ENCODE measurements at places on chromosomes 11 and 22.

GRCh38 chr11:108586600-108586999, 7.0 kb downstream of the EXPH5 start:
- no peak for DNase-seq

DNA sequence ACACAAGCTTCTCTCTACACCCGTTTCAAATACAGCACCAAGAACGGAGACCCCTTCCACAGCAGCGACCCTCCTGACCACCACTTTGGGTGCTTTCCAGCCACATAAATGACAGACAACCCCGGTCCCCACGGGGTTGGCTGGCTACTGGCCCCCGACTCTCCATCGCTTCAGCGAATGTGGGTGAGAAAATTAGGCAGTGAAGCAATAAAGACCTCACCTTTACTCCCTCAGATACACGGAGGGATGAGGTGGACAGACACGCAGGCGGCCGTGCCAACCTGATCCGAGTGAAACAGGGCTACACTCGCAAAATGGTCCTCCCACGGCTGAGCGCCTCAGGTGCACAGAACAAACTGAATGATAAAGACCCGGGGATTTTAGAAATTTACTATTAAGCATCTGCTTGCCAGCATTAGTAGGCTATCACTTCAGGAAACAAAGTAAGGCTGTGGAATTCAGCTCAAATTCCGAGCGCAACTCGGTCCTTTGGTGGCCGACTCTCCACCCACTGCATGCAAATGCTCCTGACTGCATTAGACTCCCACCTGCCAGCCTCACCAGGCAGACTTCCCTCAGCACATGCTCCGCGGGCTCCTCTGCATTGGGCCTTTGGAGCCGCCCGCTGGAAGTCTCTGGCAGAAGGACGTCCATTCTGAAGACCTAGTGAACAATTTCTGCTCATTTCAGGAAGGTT, 12.8 kb upstream of the EFCAB6 start:
- no peak for DNase-seq

DNA sequence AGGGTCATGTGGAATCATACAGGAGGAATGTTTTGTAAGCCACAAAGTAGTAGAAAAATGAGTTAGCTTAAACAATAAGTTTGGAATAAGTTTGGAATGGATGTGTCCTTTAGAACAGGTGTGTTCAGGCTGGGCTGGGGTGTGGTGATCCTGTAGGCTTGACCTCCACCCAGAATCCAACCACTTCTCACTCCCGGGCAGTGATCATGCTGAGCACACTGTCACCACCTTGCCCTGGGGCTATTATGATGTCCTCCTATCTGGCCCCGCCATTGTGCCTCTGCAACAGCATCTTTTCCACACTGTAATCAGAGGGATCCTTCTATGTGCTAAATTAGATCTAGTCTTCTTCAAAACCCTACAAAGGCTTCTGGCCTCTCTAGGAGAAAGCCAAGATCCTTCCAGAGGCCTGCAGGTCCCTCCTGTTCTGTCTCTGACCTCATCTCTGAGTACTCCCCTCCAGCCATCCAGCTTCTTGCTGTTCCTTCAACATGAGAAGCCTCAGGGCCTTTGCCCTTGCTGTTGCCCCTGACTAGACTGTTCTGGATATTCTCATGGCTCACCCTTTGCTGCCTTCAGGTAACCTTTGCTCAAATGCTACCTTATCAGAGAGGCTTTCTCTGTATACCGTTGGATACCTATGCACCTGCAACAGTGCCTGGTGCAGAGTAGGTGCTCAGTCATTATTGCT, 18.8 kb upstream of the ACCSL start:
- DNase-seq: no peak

DNA sequence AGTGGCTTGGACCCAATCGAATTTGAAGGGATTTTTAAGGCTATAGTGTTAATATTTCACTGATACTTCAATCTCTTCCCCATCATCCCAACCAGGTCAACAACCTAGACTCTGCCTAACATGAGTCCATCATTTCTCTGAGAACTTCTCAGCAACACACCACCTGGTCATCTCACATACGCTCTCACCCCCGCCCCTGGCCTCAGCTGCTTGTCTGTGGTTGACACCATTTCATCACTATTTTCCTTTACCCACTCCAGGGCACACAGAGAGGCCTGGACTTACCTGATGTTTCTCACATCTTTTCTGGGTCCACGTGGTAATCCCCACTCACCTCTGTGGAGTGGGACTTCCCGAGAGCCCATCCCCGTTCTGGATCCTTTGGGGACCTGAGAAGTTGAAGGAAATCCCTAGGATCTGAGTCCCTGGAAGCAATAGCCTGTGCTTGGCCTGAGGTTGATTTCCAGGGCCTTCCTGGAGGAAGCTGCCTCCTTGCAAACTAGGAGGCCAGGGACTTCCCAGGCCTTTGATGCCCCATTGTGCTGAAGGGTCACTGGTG, 3.2 kb downstream of the P2RX3 start:
- no peak for DNase-seq

- no peak for DNase-seq
Measured at GRCh38 chr22:30014244-30014643, 66.0 kb upstream of the HORMAD2 start.

GRCh38 chr11:66462911-66463310, 3.8 kb upstream of the PELI3 start:
- no peak for DNase-seq

- DNase-seq: no peak
Measured at GRCh38 chr11:128943428-128943976, 831 bp upstream of the TP53AIP1 start.

DNA sequence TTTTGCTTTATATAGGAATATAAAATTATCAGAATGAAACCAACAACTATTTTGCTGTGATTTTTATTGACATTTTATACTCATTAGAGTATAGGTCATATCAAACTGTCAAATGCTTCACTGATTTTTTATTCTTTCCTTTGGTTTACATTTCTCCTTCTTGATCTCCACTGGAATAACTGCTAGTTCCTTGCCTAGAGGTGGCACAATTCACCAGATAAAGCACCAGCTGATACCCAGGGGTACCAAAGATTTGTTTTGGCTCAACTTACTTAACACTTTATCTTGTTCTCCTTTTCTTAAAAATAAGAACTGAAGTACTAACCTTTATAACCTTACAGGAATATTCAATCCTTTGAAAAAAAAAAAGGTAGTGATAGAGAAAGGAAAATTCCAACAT, 725.1 kb upstream of the CHORDC1 start:
- DNase-seq: no peak

- no peak for DNase-seq
Measured at GRCh38 chr11:75714211-75714610, 3.4 kb upstream of the MOGAT2 start.

DNA sequence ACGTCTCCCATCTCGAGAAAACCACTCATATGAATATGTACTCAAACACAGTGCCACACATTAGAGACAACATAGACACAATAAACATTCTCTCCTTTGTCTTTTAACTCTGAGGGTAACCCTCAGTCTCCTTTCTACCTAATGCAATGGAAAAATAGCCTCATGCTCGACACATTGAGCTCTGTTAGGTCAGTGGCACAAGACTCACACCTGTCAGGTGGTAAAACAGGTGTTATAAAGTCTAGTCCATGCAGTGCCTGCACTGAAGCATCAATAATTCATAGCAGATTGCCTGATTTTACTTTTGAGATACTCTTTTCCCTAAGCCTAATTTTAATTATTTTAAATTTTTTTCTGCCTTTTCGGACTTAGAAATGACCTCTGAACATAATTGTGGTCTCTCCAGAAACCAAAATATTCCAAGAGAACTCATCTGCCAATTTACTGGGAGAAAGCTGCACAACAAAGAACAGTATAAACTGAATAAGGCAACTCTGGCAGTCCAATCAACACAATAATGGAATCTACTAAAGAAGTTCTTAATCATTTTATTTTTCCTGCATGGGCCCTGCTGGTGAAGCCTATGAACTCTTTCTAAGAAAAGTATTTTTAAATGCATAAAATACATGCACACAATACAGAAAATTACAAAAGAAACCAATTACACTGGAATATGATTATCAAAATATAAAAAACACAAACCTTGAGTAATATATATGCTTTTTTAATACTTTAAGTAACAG, 9.9 kb downstream of the RDX start:
- no peak for DNase-seq

- DNase-seq: no peak
Measured at GRCh38 chr11:5705688-5706087, 16.1 kb downstream of the TRIM22 start.

DNA sequence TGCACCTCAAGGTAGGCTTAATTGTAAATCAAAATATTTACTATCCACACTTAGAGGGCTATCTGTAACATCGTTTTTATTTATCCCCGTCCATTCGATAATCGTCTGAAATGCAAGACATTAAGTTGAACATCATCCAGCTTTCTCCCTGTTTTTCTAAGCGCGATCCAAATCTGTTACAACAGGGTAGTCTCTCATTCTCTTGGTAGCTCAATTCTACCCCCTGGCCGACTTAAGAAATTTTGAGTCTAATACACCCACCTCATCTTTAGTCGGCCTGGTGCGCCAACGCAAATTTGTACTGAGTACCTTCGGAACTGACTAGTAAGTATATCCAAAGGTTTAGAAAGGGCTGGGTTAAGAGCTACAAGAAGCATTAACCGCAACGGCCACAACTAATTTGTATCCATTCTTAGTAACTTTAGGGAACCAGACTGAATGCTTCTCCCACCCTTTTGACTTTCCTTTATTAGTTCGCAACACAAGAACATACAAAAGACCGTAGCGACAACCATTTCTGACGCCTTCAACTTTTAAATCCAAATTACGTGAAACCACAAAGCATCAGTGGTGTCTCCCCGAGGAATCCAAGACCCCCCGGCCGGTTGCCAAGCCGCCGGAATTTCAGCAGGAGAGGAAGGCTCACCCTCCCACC, 1.0 kb upstream of the ZNF143 start:
- no peak for DNase-seq

- no peak for DNase-seq
Measured at GRCh38 chr11:69325446-69325845, 31.5 kb downstream of the MYEOV start.

GRCh38 chr11:114075891-114076441, 16.5 kb downstream of the ZBTB16 start:
- DNase-seq: no peak

DNA sequence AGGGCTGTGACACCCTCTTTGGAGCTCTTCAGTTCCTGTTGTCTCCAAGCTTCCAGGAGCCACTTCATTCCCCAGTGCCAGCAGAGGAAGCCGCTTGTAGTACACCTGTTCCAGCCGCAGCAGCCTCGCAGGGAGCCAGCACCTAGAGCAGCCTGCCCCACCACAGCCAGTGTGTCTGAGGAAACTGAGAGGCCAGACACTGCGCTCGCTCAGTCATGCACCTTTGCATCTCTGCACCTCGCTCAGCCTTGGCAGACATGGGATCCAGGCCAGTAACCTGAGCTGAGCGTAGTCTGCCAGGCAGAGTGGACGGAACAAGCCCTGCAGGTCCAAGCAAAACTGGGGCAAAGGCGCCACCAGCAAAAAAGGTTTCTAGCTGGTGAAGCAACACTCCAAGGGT, 1072.1 kb downstream of the JRKL start:
- no peak for DNase-seq

DNA sequence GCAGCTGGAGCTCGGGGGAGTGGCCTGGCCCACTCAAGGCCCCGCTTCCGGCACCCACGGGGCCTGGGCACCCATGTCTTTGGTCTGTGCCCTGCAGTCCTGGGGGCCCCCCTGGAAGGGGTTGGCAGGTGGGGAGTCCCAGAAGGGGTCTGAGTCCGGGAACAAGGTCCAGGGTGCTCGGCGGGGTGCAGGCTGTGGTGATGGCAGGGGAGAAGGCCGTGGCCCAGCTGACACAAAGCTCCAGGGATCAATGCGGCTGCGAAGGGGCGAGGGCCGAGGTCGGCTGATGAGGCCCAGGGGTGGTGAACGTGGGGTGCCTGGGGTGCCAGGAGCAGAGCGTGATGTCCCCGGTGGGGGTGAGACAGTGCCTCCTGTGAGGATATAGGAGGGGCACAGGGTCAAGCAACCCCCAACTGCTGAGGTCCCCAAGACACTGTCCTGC, 2.7 kb upstream of the KCNK7 start:
- no peak for DNase-seq

DNA sequence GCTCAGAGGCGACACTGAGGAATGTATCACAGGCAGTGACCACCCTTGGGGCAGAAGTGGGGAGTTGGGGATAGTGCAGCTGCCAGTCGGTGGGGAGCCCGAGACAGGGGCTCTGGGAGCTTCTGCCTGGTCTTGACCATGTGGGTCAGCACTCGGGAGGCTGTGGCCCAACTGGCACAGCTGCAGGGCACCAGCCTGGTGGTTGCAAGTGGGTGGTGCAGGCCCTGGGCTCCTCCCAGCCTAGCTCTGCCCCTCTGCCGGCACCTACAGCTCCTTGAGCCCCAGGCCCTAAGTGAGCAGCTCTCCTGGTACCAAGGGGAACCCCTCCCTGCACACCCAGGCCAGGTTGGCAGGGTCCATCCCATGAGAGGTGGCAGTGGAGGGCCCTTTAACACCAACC, 12.6 kb upstream of the RASL10A start:
- DNase-seq: no peak

- peak; percentile 63 for DNase-seq
Measured at GRCh38 chr11:3022300-3022967, 30.3 kb upstream of the NAP1L4 start.

GRCh38 chr22:37172266-37173245, 15.5 kb downstream of the C1QTNF6 start:
- no peak for DNase-seq

GRCh38 chr11:109696191-109696897, 274.4 kb downstream of the C11orf87 start:
- DNase-seq: peak; percentile 37

- DNase-seq: no peak
Measured at GRCh38 chr11:67436459-67437081, 912 bp downstream of the PTPRCAP start.

DNA sequence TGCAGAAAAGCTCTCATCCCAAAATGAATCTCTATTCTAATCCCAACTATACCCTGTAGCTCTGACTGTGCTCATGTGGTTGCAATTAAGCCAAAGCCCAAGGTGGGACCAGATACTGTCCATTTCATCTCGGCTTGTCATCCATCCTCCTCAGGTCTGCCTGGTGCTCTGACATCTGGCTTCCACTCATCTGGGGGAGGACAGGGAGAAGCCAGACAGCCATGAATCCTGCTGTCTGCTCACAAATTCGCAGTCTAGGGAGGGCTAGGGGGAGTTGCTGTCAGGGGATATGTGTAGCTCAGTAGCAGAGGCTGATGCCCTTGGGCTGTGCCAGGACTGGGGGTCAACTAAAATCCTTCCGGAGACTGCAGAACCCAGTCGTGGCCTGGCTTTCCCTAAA, 167.1 kb downstream of the ETS1 start:
- DNase-seq: peak; percentile 47

All from NCI-H226 (cell line).